ENCODE measurements at places on chromosomes 16 and 17.

GRCh38 chr16:84689111-84689510, 10.7 kb upstream of the USP10 start:
- no peak for DNase-seq

DNA sequence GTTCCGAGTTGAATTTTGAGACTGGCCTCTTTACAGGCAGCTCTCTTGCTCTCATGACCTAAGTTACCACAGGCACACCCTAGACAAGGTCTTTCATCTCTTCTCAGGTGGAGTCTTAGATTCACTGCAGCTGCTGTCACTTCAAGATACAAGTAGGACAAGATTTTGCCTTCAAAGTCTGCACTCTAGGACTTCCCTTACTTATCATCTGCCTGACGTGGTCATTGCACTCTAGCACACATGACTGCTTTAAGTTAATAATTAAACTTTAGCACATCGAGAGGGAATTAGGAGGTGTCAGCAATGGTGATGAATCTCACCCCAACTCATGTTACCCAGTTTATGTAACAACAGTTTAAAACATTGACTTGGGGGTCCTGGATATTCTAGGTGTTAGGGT, 25.6 kb downstream of the RNF135 start:
- no peak for DNase-seq

DNA sequence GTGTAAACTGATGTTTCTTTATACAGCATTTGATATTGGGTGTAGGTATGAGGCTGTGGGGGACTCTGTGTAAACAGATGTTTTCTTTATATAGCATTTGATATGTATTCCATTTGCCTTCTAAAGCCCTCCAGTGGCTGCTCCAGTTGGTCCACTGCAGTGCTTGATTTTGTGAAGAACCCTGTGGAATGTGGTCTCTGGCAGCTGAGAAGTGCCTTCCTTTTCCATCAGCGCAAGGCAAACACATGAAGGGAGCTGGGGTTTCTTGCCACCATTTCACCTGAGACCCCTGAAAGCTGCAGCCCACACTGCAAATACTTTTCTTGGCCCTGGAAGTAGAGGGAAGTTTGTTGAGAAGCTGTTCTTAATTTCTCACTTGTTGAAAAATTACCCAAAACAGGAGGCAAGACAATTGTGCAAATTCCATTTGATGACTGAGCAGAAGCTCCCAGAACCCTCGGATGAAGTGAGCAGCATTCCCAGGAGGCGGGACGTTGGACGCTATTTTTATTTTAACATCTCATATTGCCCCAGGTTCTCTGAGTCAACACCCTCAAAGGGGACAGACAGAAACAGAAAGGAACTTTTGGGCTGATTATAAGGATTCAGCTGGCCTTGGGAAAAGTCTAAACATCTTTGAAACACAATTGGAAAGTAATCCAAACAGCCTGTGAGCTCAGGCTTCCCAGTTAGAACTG, 158.5 kb upstream of the RPH3AL start:
- no peak for DNase-seq

- peak; percentile 69 for DNase-seq
Measured at GRCh38 chr17:36532435-36532975, 2.2 kb downstream of the MYO19 start.

- peak; percentile 56 for DNase-seq
Measured at GRCh38 chr17:79027925-79028491, 4.0 kb downstream of the C1QTNF1 start.

- no peak for DNase-seq
Measured at GRCh38 chr17:63001689-63002394, 35.8 kb downstream of the TANC2 start.

DNA sequence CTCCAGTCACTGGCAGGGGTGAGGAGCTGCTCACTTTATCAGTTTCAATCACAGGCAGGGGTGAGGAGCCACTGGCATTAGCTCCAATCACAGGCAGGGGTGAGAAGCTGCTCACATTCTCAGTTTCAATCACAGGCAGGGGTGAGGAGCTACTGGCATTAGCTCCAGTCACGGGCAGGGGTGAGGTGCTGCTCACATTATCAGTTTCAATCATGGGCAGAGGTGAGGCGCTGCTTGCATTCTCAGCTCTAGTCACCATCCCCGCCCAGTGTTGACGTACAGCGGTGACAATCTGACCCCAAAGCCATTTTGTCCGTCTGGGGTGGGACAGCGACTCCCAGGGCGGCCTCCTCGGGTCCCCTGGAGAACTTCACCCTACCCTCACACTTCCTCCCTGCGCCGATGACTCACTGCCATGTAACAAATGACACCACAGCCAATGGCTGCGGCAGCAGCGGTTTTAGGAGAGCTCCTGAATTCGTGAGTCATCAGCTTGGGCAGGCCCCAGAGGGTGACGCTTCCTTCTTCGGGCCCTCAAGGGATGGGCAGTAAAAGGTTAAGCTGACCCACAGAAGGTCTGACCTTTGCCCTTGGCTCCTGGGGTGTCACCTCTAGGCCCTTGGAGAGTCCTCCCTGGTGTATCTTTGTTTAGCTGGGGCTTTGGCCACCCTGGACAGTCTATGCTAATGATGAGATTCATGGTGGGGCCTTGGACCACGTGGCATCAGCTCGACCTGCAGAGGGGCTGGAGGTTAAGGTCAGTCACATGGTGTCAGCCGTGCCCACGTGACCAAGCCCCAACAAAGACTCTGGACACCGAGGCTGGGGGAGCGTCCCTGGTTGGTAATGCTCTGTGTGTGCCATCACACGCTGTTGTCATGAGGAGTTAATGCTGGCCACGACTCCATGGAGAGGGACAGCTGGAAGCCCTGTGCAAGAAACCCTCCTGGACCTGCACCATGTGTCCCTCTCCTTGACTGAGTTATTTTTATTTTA, 171.7 kb downstream of the C16orf95 start:
- no peak for DNase-seq

- peak; percentile 96 for DNase-seq
Measured at GRCh38 chr17:65062171-65062915, 5.8 kb upstream of the GNA13 start.

- no peak for DNase-seq
Measured at GRCh38 chr17:49388290-49388640, 26.2 kb upstream of the ZNF652 start.

GRCh38 chr17:3647769-3648555, 11.4 kb downstream of the CTNS start:
- peak; percentile 92 for DNase-seq

- DNase-seq, result no peak
Measured at GRCh38 chr17:72872396-72872795, 220.1 kb downstream of the SLC39A11 start.

GRCh38 chr16:48511071-48511540, 98.9 kb downstream of the N4BP1 start:
- peak; percentile 91 for DNase-seq
